Esophagus squamous epithelium (tissue), 5 donors: ENCODE measurements at places on chromosomes 6 and 20.

GRCh38 chr6:35475573-35475972, 7.4 kb downstream of the RPL10A start:
- no peak for DNase-seq

- no peak for DNase-seq
These were observed 37.9 kb upstream of the SLC23A2 start for GRCh38 chr20:5039255-5039657.

GRCh38 chr6:157498817-157499216, 117.8 kb downstream of the ZDHHC14 start:
- no peak for DNase-seq

GRCh38 chr6:41508479-41508878, 37.7 kb upstream of the FOXP4 start:
- DNase-seq, result no peak

DNA sequence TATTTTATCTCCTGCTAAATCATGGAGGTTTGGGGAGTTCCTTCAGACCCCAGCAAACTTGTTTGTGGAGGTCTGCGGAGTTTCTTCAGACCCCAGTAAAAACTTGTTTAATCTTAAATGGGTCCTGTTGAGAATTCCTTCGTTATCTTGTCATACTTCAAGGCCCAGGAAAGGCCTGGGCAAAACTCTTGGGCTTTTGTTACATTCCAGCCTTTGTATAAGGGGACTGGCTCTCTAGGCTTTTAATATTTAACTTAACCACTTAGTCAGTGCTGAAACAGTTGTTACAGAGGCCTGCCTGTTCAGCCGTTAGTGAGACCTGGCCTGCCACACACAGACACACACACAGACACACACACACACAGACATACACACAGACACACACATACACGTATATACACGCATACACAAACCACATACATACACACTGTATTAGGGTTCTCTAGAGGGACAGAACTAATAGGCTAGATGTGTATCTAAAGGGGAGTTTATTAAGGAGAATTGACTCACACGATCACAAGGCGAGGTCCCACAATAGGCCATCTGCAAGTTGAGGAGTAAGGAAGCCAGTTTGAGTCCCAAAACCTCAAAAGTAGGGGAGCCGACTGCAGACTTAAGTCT, 21.3 kb upstream of the CST3 start:
- no peak for DNase-seq

DNA sequence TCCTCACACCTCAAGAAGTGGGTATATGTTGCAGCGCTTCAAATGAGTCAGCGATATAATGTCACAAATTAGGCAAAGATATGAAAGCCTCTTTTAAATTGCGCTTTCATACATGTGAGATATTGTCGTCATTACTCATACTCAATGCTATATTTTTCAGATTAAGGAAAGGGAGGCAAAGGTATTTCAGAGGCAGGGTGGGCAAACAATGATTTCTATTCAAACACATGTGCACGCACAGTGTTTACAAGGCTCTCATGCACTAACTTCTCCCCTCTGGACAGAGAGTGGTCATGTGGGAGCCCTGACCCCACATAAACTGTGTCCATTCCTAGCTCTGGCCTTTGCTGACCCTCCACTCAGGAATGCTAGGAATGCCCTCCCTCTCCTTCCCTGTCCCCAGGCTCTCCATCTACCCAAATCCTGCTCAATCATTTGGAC, 112.1 kb upstream of the TMEM170B start:
- no peak for DNase-seq

GRCh38 chr6:150694889-150695288, 95.2 kb downstream of the PLEKHG1 start:
- no peak for DNase-seq

DNA sequence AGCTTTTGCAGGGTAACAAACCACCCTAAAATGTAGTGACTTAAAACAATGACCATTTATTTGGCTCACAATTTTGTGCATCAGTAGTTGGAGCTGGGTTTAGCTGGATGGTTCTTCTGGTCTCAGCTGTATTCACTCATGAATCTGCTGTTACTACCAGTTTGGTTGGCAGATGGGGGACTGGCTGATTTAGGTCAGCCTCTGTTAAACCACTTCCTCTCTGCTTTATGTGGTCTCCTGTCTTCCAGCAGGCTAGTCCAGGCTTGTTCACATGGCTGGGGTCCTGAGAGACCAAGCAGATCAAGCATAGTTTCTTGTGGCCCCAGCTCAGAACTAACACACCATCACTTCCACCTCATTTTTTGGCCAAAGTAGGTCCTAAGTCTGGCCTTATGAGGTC, 67.2 kb upstream of the LAMP5 start:
- DNase-seq, result no peak

DNA sequence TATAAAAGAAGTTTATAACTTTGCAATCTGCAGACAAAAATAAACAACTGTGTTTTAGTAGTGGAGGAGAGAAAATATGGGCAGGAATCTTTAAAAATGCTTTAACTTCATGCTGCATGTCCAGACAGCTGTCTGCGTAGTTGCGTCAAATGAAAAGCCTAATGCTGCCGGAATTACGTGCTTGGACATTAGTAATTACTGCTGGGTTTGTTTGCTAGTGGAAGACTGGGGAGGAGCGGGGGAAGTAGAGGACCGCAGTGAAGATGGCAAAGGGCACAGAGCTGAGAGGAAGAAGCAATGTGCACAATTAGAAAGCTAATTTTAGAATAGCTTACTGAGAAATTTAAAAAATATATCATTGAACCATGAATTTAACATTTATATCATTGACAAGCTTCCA, 2.4 kb downstream of the SNAP25 start:
- DNase-seq, result no peak

DNA sequence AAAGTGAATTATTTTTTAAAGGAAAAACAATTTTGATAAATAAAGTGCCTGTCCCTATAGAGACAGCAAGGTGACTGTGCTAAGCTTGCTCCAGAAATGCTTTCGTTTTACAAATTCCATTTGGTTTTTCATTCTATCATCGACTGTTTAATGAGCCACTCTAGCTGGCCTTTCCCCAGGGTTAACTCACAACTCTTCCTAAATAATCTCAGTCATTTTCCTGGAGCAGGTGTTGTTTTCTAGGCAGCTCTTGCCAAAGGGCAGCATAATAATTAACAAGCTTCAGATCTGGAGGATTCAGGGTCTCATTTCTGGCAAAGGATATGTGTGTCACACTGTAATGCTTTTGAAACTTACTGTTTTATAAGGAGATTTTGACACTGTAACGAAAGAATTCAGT, 184.2 kb downstream of the KHDC1L start:
- no peak for DNase-seq

GRCh38 chr6:85678026-85678601, 35.4 kb upstream of the SYNCRIP start:
- DNase-seq, result no peak

DNA sequence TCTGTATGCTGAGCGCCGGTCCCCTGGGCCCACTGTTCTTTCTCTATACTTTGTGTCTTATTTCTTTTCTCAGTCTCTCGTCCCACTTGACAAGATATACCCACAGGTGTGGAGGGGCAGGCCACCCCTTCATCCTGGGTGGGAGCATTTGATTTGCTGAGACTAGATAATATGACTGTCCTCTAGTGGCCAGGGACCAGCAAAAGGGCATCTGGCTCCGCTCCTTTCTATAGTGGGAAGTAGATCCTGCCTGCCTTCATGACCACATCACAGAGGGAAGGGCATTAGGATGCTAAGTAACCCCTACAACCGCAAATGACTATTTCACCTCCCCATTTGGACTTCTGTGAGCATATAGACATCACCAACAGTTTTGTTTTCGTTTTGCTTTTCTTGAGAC, 64.5 kb downstream of the TRMT6 start:
- DNase-seq, result no peak
